ENCODE measurements at places on chromosomes 5 and 9. TPM values are rescaled to one million over a fixed set of nuclear protein-coding genes. Genes with fewer than 3 reads are reported as not detected.

PCDH12 gene
- 1.3 TPM for total RNA-seq

SLC6A19 gene
- not detected for total RNA-seq

GRCh38 chr5:133668458-133668857, 56.1 kb upstream of the FSTL4 start:
- no peaks in the 10 kb centered on the region for H3K4me1 ChIP-seq
- H3K27me3 ChIP-seq, result no peaks in the 10 kb centered on the region
- no peak for DNase-seq
- no peaks in the 10 kb centered on the region for H3K36me3 ChIP-seq
- H3K27ac ChIP-seq, result no peak overlapping the region

DNA sequence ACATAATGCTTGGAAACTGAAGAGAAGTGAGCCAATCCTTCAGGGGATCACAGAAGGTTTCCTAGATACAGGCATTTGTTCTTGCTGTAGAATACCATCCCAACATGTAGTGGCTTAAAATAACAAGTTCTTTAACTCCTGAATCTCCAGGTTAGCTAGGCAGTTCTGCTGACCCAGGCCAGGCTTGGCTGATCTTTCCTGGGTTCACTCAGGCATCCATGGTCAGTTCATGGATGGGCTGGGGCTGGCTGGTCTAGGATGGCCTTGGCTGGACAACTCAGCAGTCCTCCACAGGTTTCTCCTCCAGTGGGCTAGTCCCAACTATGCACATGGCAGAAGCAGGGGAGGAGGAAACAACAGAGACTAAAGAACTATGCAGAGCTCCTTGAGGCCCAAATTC, 37.4 kb upstream of the DENND1A start:
- no peak overlapping the region for H3K27ac ChIP-seq
- no peaks in the 10 kb centered on the region for H3K27me3 ChIP-seq
- no peaks in the 10 kb centered on the region for H3K36me3 ChIP-seq
- no peak overlapping the region for H3K4me3 ChIP-seq
- DNase-seq, result no peak

GRCh38 chr9:17725399-17726010, 146.6 kb downstream of the SH3GL2 start:
- no peak for DNase-seq
- H3K4me3 ChIP-seq, result no peak overlapping the region
- no peaks in the 10 kb centered on the region for H3K4me1 ChIP-seq
- H3K27ac ChIP-seq, result no peak overlapping the region
- no peaks in the 10 kb centered on the region for H3K27me3 ChIP-seq

GRCh38 chr9:84303061-84303460, 37.5 kb downstream of the SLC28A3 start:
- no peaks in the 10 kb centered on the region for H3K4me1 ChIP-seq
- H3K27ac ChIP-seq, result no peak overlapping the region
- no peak overlapping the region for H3K4me3 ChIP-seq
- DNase-seq, result no peak

DBH gene
- not detected for total RNA-seq

GRCh38 chr9:9585920-9586319, 1026.9 kb downstream of the PTPRD start:
- no peaks in the 10 kb centered on the region for H3K4me1 ChIP-seq
- H3K36me3 ChIP-seq, result no peaks in the 10 kb centered on the region
- H3K27me3 ChIP-seq, result no peaks in the 10 kb centered on the region
- DNase-seq, result no peak
- no peak overlapping the region for H3K27ac ChIP-seq
